Epithelial cell of proximal tubule (primary cell): ENCODE measurements at places on chromosomes 2 and 18.

GRCh38 chr18:49656073-49656692 is 94.3 kb downstream of the LIPG start:
- peak; percentile 79 for DNase-seq

GRCh38 chr18:2417861-2418610 is 153.3 kb downstream of the METTL4 start:
- no peak for DNase-seq

GRCh38 chr2:224831530-224831929 is 115.4 kb upstream of the CCDC195 start:
- no peak for DNase-seq

DNA sequence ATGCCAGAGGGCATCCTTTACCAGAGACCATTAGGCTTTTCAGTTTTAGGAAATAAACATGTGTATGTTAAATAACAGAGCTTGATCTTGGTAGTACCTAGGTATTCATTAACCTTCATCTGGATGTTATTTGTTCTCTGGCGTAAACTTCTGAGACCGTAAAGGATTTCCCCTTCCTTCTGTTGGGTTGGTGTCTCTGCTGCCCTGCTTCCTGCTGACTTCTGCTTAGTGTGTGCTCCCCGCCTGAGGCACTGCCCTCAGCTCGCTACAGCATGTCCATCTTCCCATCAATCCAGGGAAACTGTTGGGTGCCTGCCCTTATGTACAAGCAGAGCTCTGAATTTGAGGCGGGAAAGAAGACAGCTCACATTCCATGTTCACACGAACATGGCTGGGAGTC is 177.9 kb downstream of the TPGS2 start:
- no peak for DNase-seq

- no peak for DNase-seq
These were observed 576.4 kb upstream of the PIK3C3 start for GRCh38 chr18:41378598-41378997.

- DNase-seq: no peak
These were observed 6.2 kb downstream of the IL36B start for GRCh38 chr2:113046465-113046864.

DNA sequence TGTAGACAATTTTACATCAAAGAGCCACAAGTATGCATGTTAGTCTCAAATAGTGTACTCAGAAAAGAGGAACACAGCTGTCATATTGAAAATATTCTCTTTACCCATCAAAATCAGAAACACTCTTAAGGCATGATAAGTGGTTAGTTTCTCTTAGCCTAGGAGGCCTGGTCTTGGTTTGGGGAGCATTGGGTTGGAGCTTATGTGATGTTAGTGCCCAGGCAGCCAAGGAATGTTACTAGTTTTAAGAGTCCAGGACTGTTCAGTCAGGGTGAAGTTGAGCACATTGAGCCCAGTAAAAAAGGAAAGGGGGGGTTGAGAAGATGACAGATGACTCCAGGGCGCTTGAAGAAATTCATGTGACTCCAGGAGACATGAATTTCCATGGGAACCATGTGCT is 340.6 kb downstream of the HRH4 start:
- DNase-seq: no peak

DNA sequence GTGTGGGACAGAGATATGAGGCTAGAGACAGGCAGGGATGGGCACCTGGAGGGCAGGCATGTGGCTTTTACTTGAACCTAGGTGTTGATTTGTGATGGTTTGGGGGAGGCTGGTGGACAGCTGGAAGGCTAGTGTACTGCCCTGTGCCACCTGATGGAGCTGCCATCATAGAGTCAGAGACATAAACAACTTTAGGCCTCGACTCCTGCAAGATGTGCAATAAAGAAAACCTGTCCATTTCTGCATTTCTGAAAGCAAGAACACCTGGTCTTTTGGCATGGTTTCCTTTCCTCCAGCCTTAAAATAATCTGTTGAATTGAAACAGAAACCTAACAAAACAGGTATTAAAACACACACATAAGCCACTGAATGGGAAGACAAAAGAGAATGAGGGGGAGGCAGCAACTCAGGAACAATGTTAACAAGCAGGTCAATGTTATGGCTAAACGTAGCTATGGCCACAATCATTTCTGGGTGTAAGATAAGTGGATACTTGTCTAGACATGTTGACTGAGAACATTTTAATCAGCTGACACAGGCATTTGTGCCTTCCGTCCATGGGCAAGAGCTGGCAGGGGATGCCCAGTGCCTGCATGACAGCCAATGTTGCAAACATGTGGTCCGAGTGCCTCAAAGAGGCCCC is 87.8 kb downstream of the KCTD1 start:
- DNase-seq: no peak

GRCh38 chr18:46294318-46294717 is 190.1 kb downstream of the HAUS1 start:
- DNase-seq: no peak

DNA sequence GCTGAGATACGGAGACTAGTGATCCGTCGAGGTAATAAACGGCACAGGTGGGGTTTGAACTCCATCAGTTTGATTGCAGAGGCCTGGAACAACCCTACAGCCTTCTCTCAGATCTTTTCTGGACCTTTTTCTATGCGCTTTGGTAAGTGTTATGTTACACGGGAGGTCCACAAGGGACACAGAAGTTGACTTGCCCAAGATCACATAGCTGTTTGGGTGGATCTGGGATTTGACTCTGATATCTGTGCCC is 1.1 kb upstream of the DNPEP start:
- no peak for DNase-seq

DNA sequence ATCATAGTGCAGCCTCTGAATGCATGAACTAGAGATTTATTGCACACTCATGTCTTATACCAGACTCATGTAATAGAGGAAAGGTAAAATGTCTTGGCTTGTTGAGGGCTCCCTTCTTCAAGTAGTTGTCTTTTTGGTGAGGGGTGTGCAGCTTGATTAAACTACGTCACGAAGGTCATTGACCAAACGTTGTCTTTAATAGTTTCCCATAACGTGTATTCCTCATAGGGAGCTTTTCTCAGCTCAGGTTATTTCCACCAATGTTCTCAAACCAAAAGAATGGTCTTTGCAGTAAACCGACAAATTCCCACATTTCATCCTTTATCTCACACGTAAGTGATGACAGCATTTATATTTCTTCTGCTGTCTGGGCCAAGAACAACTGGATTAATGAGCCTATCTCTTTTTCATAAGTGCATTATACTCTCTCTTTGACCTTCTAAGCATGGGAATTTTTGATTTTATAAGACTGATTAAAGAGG is 547.7 kb upstream of the ZEB2 start:
- DNase-seq: no peak

- DNase-seq: no peak
These were observed 101.2 kb downstream of the FSHR start for GRCh38 chr2:49053156-49053555.

- DNase-seq: no peak
These were observed 88.1 kb downstream of the THNSL2 start for GRCh38 chr2:88258208-88258607.

- no peak for DNase-seq
These were observed 8.3 kb upstream of the ASB1 start for GRCh38 chr2:238418196-238418998.

DNA sequence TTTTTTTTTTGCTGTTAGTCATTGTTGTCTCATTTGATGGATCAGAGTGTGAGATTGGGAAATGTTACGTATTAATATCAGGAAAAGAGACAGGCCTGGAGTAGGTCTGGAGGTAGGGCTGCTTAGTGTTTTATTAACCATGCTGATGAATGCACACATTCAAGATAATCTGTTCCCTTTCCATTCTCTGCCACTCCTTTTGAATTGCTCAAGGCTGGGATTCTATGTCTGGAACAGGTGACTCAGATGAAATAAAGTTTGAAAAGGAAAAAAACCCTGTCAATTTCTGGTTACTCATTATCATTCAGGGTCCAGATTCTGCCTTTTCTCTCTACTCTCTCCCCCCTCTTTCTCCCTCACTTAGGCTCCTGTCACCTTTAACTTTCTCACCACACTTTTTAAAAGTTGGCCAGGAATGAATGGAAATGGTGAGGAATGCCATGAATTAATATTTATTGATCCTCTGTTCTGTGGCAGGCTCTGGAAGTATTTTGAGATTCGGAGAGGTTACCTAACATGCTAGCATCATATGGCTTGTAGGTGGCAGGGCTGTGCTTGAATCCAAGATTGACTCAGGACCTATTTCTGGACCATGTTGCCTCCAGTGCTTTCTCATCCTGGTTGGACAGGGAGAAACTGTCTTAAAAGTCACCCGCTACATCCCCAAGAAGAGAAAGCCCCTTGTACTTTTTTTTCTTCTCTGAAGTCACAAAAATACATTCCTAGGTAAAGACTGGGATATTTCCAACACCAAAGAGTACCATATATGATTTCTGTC is 40.2 kb downstream of the MAP4K4 start:
- peak; percentile 64 for DNase-seq

- no peak for DNase-seq
These were observed 1.7 kb upstream of the FN1 start for GRCh38 chr2:215437614-215438013.

- DNase-seq: no peak
These were observed 125.0 kb downstream of the LPIN1 start for GRCh38 chr2:11871421-11871820.

GRCh38 chr2:112721819-112722522 is 1.2 kb downstream of the NT5DC4 start:
- no peak for DNase-seq

GRCh38 chr2:229695961-229696360 is 18.4 kb downstream of the DNER start:
- DNase-seq: no peak

DNA sequence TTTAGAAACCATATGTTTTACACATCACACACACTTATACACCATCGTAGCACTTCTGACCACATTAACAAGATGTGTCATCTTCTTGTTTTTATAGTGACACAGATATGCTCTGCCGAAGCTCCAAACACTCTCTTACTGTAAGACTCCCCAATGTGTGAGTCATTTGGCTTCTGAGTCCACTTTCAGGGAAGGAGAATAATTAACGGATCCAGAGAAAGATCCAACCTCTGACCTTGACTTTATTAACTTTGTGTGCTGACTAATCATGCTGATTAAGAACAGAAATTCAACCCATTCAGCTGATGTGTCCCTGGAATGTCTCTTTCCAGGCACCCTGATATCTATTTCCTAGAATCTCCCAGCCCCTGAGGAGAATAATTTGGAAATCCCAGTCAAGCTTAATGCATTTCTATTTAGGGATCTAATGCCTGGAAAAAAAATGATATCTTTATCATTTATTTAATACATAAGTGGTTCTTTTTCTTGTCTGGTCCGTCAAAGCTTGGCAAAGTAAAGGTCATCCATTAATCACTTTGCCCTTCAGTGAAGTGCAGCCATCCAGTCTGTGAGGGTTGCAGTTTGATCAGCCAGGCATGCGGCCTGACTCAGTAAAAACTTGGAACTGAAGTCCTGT is 615.8 kb upstream of the SYT4 start:
- peak; percentile 99 for DNase-seq

GRCh38 chr2:173983391-173983871 is 18.3 kb upstream of the SP3 start:
- DNase-seq: no peak

- peak; percentile 96 for DNase-seq
These were observed 253.3 kb upstream of the OSR1 start for GRCh38 chr2:19611491-19612332.

DNA sequence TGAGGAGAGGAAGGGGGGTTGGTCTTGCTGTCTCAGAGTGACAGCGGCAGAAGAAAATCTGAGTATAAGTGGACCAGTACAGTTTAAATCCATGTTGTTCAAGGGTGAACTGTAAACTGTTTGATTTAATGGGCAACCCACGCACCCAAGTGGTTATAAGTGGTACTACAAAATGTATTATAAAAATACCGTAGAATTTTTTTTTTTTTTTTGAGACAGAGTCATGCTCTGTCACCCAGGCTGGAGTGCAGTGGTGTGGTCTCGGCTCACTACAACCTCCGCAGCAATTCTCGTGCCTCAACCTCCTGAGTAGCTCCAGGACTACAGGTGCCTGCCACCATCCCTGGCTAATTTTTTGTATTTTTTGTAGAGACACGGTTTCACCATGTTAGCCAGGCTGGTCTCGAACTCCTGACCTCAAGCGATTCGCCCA is 2.1 kb upstream of the CHCHD5 start:
- DNase-seq: no peak

DNA sequence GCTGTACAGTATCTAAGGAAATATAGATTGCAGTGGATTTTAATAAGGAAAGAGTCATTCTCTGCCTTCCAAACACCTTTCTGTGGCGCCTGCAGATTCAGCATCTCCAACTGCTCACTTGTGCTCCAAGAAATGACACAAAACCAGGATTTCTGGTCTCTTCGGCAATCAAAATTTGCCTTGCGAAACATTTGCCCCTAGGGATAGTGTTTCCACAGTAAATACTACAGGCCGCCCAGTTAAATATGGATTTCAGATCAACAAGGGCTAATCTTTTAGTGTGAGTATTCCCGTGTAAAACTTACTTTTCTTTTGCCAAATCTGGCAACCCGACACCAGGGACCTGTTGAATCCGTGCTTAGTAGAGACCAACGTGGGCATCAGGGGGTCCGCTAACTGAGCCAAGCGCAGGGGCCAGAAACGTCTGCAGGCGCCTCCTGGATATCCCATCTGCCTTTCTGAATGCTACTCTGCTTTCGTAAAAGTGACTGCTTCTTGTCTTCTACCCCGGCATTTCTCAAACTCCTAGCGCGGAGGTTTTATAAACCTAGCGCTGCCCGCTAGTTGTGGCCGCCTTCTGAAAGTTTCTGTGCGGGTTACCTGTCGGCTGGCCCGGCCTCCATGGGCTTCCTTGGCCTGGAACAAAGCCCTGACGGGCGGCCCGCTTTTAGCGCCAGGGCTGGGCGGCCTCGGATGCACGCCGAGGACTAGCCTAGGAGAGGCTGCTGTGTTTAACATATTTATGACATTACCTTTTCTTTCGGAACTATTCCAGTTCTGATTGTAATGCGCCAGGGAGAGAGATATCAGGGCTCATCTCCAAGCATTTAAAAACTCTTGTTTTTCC is 2.5 kb downstream of the CYP1B1 start:
- DNase-seq: no peak

GRCh38 chr18:33761363-33761762 is 183.3 kb downstream of the ASXL3 start:
- DNase-seq: no peak
